ENCODE measurements at places on chromosomes 12 and 14. TPM values are rescaled to one million over a fixed set of nuclear protein-coding genes. Genes with fewer than 3 reads are reported as not detected.
A peak's percentile ranks its signal among the peaks of the same experiment; 100 is the strongest.

- H3K27ac ChIP-seq = no peak overlapping the region
- H3K4me3 ChIP-seq = no peak overlapping the region
- no peaks in the 10 kb centered on the region for H3K27me3 ChIP-seq
- no peaks in the 10 kb centered on the region for H3K36me3 ChIP-seq
- no peaks in the 10 kb centered on the region for H3K4me1 ChIP-seq
- no peak for DNase-seq
Measured at GRCh38 chr14:72439707-72440106, 454.2 kb downstream of the DPF3 start.

GRCh38 chr14:93234798-93235197 lies 27.7 kb downstream of the UBR7 start:
- H3K4me1 ChIP-seq = no peaks in the 10 kb centered on the region
- no peak for DNase-seq
- H3K36me3 ChIP-seq = peaks cover 2% of the 10 kb centered on the region
- H3K27ac ChIP-seq = no peak overlapping the region

PLEKHD1 gene
- not detected for total RNA-seq

DNA sequence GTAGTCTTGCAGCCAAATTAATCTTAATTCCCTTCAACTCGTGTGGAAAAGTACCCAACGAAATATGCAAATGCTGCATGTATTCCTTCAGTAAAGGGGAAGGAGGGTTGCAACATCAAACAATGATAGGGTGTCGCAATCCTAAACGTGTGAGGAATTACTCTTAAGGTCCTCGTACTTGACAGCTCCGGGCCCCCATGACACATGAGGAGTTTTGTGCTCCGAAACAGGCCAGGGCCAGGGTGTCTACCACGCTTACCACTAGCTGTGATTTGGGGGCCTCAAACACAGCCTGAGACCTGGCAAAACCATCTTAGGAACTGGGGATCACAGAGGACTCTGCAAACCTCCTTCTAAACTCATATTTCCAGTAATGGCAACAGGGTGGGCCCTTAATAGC lies 20.4 kb downstream of the FOS start:
- DNase-seq = no peak
- no peaks in the 10 kb centered on the region for H3K36me3 ChIP-seq
- peaks cover 77% of the 10 kb centered on the region for H3K4me1 ChIP-seq
- H3K27ac ChIP-seq = peak overlapping the region; percentile 88

DNA sequence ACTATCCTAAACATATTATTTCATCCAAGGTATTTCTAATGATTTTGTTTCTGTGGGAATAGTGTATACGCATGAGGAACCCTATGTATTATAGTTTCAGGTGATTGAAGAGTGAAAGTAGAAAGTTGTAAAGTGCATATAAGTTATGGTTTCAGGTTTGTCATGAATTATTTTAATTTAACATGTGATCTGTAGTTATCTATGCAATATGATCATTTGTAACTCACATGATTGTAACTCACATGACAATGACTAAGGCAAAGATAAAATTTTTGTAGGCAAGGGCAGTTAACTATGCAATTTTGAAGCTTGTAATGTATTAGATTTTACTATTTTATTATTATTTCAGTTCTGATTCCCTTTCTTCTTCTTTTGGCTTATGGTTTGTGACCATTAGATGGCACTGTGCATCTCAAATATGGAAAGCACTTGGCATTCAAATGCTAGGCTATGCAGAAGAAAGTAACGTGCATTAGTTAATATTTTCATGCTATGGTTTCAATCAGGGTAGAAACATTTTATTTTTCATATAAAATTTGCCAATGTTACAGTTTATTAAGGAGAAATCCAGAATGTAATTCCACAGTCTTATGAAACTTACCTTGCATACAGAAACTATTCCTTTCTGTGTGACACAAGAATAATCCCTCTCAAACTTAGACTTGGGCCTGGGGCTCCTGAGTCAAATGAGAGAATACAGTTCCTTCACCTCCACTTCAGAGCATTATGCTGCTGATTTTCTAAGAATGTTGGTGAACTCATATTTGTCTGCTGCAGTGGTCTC lies 15.8 kb upstream of the TMEM30B start:
- H3K27ac ChIP-seq = no peak overlapping the region
- no peak overlapping the region for H3K4me3 ChIP-seq
- no peaks in the 10 kb centered on the region for H3K36me3 ChIP-seq
- no peaks in the 10 kb centered on the region for H3K4me1 ChIP-seq
- DNase-seq = no peak
- no peaks in the 10 kb centered on the region for H3K27me3 ChIP-seq

DNA sequence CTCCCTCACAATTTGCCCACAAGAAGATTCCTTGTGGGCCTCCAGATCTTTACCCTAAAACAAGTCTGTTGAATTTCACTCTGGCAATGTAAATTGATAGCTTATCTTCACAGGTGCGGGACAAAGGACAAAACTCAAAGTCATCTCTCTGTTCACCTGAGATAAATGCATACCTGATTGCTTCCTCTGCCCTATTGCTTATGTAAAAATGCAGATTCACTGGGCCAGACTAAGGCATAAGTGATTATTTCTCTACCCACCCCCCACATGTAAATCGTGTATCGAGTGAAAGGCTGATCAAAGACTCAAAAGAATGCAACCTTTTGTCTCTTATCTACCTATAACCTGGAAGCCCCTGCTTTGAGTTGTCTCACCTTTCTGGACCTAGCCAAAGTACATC lies 316.8 kb downstream of the SSPN start:
- no peaks in the 10 kb centered on the region for H3K27me3 ChIP-seq
- no peak for DNase-seq
- H3K4me1 ChIP-seq = no peaks in the 10 kb centered on the region
- H3K27ac ChIP-seq = no peak overlapping the region

IL31 gene
- not detected for total RNA-seq

GRCh38 chr12:15527201-15528080 lies 205.1 kb downstream of the PTPRO start:
- no peak overlapping the region for H3K4me3 ChIP-seq
- H3K27me3 ChIP-seq = no peaks in the 10 kb centered on the region
- H3K27ac ChIP-seq = no peak overlapping the region
- H3K4me1 ChIP-seq = no peaks in the 10 kb centered on the region
- no peaks in the 10 kb centered on the region for H3K36me3 ChIP-seq

DNA sequence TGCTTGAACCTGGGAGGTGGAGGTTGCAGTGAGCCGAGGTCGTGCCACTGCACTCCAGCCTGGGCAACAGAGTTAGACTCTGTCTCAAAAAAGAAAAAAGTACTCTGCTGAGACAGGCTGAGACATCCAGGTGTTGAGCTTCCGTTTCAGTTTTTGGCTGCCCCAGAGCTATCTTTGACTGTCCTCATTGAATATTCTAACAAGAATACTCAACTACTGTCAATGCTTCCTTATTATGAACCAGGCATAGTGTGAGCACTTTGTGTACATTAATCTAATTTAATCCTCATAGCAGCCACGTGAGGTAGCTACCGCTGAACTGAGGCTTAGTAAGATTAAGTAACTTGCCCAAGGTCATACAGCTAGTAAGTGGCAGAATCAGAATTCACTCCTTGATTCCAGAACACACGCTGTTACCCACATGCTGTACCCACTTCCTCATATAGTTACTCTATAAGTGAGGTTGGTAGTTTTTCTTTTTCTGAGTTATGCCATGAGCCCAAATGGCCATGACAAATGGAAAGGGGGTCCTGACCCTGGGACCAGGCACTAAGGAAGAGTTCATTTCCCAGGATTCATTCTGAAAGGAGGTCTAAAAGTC lies 11.3 kb downstream of the ALDH1L2 start:
- no peak for DNase-seq
- H3K4me3 ChIP-seq = no peak overlapping the region
- no peaks in the 10 kb centered on the region for H3K27me3 ChIP-seq
- no peaks in the 10 kb centered on the region for H3K4me1 ChIP-seq

SLC25A3 gene
- 520 TPM for total RNA-seq

TSHR gene
- not detected for total RNA-seq

GRCh38 chr12:30525171-30525570 lies 170.5 kb downstream of the IPO8 start:
- H3K27me3 ChIP-seq = no peaks in the 10 kb centered on the region
- no peak overlapping the region for H3K4me3 ChIP-seq
- H3K36me3 ChIP-seq = no peaks in the 10 kb centered on the region
- H3K4me1 ChIP-seq = no peaks in the 10 kb centered on the region
- no peak for DNase-seq

DNA sequence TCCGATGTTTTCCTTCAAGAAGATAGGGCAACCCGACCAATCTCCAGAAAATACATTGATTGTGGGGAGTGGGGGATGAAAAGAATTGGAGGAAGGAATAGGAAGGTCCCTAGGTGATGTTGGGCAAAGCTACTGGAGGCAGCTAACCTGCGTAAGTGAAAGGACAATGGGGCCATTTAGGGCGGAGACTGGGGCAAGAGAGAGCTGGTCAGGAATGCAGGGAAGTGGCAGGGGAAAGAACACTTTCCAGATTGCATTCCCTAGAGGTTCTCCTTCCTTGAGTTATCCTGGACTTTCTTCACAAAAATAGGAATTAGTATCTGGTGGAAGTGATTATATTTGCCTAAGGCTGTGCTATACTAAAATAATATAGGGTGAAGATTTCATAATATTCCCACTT lies 151.8 kb upstream of the HMGA2 start:
- no peaks in the 10 kb centered on the region for H3K36me3 ChIP-seq
- H3K4me1 ChIP-seq = no peaks in the 10 kb centered on the region
- H3K4me3 ChIP-seq = no peak overlapping the region
- H3K27me3 ChIP-seq = no peaks in the 10 kb centered on the region
- H3K27ac ChIP-seq = no peak overlapping the region

DNA sequence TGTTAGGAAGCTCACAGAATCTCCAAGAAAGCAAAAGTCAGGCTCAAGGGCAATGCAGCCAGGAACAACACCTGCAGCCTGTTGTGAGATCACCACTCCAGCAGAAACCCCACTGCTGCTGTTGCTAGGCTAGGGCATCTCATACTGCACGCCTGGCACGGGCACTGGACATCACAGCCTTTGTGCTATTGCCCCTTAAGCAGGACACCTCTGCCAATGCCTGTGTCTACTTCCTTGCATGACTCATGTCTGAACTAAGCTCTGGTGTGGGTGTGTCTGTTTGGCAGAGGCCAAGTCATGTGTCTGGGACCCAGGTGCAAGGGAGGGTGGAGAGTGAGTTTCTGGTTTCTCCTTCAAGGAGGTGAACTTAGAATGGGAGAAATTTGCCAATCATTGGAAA lies 10.0 kb upstream of the DDX47 start:
- no peaks in the 10 kb centered on the region for H3K27me3 ChIP-seq
- peak overlapping the region; percentile 83 for H3K27ac ChIP-seq
- H3K4me3 ChIP-seq = no peak overlapping the region
- H3K4me1 ChIP-seq = peaks cover 83% of the 10 kb centered on the region
- no peak for DNase-seq
- H3K36me3 ChIP-seq = no peaks in the 10 kb centered on the region

OR6C75 gene
- total RNA-seq = not detected

DNA sequence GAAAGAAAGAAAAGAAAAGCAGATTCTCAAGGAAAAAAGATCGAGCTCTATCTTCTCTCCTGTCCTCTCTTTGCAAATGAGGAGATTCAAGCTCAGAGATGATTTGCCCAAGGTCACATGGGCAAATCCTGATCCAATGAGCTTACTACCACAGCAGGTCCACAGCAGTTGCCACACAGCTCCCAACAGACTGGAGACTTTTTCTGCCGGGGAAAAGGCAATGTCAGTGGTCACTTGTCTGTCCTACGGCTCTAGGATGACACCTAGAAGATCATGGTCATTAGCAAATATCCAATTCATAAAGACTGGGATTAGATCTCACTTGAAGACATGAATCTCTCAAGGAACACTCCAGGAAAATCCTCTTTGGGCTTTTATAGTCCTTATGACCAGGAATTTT lies 58.8 kb downstream of the TTC7B start:
- no peak for DNase-seq
- H3K27me3 ChIP-seq = no peaks in the 10 kb centered on the region
- no peaks in the 10 kb centered on the region for H3K36me3 ChIP-seq
- H3K4me3 ChIP-seq = peak overlapping the region; percentile 66

- no peaks in the 10 kb centered on the region for H3K36me3 ChIP-seq
- H3K4me3 ChIP-seq = no peak overlapping the region
- DNase-seq = no peak
- H3K4me1 ChIP-seq = no peaks in the 10 kb centered on the region
Measured at GRCh38 chr12:112539221-112539620, 120.5 kb downstream of the PTPN11 start.

DNA sequence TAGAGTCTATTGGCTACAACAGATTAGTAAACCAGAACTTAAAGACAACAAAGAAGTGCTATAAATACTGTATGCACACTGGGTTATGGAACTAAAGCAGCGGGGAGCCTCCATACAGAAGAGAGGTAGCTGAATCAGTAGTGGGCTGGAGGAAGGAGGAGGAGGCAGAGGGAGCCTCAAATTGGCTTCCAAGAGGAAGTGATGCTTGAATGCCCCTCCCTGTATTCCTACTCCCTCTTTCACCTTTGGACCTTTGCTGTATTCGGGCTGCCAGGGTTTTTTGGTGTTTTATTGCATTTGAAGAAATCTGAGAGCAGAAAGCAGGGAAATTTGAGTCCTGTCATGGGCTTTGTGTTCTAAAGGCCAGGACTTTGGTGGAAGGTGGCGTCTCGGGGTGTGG lies 104.0 kb upstream of the PTPRB start:
- no peak overlapping the region for H3K4me3 ChIP-seq
- no peak overlapping the region for H3K27ac ChIP-seq
- no peaks in the 10 kb centered on the region for H3K36me3 ChIP-seq
- H3K27me3 ChIP-seq = no peaks in the 10 kb centered on the region
- no peak for DNase-seq

DNA sequence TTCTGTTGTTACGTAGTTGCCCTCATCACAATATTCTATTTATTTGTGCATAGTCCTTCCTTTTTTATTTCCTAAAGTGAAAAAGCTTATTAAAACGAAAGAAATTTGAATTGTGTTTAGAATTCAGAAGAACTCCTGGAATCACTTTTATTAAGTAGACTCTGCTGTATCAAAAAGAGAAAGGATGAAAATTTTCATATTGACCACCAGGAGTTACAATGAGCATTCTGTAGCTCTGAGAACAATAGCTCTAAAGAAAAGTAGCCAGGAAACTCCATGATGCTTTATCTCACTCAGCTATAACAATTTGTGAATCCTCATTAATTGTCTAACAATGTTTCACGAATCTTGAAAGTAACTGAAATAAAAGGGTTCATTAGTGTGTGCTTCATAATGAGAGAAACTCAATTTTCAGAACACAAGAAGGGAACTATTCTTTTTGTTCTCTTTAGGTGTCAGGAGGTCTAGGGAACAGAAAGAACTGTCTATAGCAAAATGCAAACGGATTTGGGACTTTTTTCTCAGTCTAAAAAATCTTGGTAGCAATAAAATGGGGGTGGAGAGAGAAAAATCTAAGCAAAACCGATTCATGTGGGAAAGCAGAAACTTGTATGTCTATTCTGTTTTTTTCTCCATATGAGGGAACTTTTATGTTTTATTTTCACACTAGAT lies 19.3 kb downstream of the ASCL1 start:
- H3K27ac ChIP-seq = no peak overlapping the region
- H3K4me3 ChIP-seq = no peak overlapping the region
- DNase-seq = no peak
- H3K36me3 ChIP-seq = no peaks in the 10 kb centered on the region
- H3K4me1 ChIP-seq = no peaks in the 10 kb centered on the region

GRCh38 chr14:60933920-60934655 lies 46.8 kb downstream of the TRMT5 start:
- H3K27me3 ChIP-seq = no peaks in the 10 kb centered on the region
- no peaks in the 10 kb centered on the region for H3K36me3 ChIP-seq
- no peak for DNase-seq
- H3K4me1 ChIP-seq = no peaks in the 10 kb centered on the region
